Stomach (tissue), 19 donors: ENCODE measurements at places on chromosomes 16 and 17. TPM values are rescaled to one million over a fixed set of nuclear protein-coding genes. Genes with fewer than 3 reads are reported as not detected.

DNA sequence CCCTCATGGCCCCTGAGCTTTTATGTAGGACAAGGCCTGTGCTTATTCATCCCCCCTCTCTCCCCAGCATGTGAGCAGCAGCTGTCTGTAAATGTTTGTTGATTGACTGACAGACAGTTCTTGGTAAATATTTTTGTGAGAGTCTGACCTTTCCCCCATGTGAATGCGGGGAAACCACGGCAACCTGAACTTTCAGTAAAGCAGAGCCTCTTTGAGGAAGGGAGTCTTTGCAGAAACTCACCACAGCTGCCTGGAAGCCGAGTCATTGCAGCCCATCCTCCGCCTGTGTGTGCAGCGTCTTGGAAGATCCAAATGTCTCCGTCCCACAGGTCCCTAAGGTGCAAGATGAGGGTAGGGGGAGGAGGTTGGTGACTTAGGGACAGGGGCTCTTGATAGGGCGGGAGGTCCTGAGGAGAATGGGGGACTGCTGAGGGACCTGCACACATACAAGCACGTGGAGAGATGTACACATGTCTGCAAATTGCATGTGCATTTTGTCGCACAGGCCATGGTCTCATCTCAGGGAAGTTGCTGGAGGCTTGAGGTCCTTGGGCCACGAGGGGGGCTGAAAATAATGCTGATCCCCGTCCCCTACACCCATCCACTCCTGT lies 23.0 kb upstream of the IL21R start:
- no peak for DNase-seq

Gene TEKT3
- polyA plus RNA-seq = 0.65 TPM

Gene CDH8
- 0.13 TPM for polyA plus RNA-seq

GRCh38 chr16:3578610-3579551 lies 1.7 kb upstream of the NLRC3 start:
- DNase-seq = peak; percentile 44

Gene HOXB4
- polyA plus RNA-seq = 1.7 TPM

GRCh38 chr17:48558057-48558830 lies 13.3 kb upstream of the HOXB2 start:
- peak; percentile 26 for DNase-seq

Gene KRTAP16-1
- polyA plus RNA-seq = not detected

- no peak for DNase-seq
Measured at GRCh38 chr17:59893676-59894100, 767 bp downstream of the RPS6KB1 start.

Gene CASKIN2
- 5.4 TPM for polyA plus RNA-seq

DNA sequence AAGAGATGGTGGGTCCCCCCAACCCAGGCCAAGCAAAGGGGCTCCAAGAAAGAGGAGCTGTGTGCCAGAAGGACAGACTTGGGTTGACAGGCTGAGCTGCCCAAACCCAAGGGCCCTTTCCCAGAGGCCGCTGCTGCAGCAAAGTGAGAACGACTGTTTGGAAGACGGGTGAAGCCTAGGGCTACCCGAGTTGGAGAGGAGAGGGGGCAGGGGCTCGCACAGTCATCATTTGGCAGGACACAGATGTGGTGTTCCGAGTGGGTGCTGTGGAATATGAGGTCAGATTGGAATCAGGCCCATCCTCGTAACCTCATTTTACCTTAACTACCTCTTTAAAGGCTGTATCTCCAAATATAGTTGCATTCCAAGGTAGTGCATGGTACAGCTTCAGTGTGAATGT lies 5.3 kb upstream of the MFAP4 start:
- no peak for DNase-seq

GRCh38 chr17:50184064-50184463 lies 17.4 kb downstream of the COL1A1 start:
- DNase-seq = no peak

- DNase-seq = no peak
Measured at GRCh38 chr17:6110088-6110487, 39.9 kb downstream of the WSCD1 start.

Gene FOXC2
- polyA plus RNA-seq = 0.12 TPM

DNA sequence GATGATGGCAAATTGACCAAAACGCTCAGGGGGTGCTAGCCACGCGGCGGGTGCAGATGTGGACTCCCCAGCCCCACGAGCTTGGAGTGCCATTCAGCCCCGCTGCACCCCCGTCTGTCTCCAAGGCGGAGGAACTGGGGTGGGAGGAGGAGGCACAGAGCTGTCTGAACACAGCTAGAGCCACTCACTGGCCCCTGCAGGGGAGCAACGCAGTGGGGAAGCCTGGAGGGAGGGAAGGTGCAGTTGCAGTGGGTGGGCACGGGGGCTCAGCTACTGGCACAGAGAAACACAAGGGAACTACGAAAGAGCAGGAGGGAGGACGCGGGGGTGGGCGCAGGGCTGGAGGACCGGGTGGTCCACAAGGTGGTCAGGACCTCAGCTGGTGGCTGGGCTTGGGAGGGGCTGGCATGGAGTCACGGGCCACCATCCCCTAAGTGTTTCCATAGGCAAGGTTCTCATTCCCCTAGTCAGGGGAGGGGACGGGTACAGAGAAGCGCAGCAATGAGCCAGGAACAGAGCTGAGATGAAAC lies 46.3 kb upstream of the CDR2 start:
- DNase-seq = no peak

DNA sequence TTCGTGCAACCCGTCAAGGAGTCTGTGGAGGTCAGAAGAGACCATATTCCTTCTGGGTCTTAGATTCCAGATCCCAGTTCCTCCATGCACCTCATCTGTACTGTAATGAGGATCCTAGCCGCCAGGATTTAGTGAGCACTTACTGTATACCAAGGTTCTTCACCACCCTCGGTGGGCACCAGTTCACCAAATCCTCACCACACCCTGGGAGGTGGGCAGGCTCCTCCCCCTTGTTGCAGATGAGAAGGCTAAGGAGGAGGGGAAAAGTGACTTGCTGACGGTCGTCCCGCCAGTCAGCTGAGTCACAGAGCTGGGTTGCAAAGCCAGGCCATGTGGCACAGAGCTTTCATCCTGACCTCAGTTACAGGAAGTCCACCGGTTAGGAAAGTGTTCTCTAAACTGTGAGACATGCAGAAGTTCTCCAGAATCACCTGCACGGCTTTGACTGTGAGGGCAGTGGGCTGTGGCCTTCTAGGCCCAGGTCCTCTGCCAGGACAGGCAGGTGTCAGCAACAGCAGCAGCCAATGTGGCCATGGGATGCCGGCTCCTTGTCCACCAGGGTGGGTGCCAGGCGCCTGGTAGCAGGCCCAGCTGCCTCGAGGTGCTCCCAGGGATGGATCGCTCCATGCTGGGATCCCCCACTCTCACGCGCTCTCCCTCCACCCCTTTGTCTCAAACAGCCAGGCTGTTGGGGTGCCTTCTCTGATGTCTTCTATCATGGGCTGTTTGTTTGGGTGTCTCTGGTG lies 240.3 kb upstream of the GSE1 start:
- peak; percentile 61 for DNase-seq

- DNase-seq = peak; percentile 87
Measured at GRCh38 chr17:3935140-3935542, 18.9 kb upstream of the P2RX1 start.

DNA sequence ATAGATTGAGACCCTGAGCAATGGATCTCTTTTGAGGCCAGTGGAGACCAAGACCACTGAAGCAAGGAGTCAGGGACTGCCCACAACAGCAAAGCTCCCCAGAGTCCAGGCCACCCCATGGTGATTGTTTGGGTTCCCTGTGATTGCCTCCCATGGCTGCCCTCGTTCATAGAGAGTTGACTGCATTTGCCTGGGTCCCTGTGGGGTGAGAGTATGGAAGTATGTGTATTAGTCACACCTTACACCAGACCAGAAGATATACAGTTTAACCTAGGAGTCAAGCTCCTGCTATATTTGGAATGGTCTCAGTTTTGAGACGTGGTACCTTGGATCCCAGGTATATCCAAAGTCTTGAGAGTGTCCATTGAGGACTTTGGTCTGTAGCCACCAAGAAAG lies 20.2 kb downstream of the HLF start:
- no peak for DNase-seq
